IPS DF 19.7 (cell line): ENCODE measurements at places on chromosomes 11 and 22.

DNA sequence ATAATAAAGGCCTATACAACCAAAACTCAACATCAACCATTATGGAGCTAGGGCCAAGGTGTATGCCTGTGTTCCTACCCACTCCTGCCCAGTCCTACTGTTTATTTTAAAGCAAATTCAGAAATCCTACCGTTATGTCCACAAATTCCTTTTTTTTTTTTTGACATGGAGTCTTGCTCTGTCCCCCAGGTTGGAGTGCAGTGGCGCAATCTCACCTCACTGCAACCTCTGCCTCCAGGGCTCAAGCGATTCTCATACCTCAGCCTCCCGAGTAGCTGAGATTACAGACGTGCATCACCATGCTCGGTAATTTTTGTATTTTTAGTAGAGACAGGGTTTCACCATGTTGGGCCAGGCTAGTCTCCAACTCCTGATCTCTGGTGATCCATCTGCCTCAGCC, 3.1 kb upstream of the CPT1A start:
- no peak for DNase-seq

GRCh38 chr11:79199729-79200354, 241.0 kb downstream of the TENM4 start:
- DNase-seq: no peak

- DNase-seq: no peak
These were observed 58.6 kb downstream of the MAML2 start for GRCh38 chr11:96284401-96284800.

- DNase-seq: no peak
These were observed 25.6 kb upstream of the SORL1-AS1 start for GRCh38 chr11:121478226-121478894.

DNA sequence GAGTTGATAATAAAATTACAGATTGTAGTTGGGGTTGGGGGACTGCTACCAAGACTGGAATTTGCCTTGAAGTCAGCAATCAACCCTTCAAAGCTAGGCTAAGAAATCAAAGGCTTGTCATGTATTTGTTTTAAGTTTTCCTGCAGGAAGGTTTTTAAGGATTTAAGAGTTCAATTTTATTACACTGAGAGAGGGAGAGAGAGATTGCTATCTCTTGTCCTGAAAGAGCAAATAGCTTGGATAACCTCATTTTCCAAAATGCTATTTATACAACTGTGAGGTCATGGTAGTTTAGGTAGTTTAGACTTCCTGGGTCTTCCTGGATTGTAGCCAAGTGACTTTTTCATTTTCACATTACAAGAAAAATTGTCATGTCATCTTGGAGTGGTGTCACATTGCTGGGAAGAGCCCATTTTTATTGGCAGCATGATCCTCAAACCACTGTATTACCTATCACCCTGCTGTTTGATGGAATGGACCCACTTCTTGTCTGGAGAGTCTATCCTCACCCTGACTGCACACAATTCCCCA, 10.1 kb upstream of the PRSS23 start:
- DNase-seq: no peak

- no peak for DNase-seq
These were observed 23.4 kb upstream of the RIC3 start for GRCh38 chr11:8192016-8192895.

- DNase-seq: no peak
These were observed 416.3 kb downstream of the SHANK2 start for GRCh38 chr11:70836071-70836470.

DNA sequence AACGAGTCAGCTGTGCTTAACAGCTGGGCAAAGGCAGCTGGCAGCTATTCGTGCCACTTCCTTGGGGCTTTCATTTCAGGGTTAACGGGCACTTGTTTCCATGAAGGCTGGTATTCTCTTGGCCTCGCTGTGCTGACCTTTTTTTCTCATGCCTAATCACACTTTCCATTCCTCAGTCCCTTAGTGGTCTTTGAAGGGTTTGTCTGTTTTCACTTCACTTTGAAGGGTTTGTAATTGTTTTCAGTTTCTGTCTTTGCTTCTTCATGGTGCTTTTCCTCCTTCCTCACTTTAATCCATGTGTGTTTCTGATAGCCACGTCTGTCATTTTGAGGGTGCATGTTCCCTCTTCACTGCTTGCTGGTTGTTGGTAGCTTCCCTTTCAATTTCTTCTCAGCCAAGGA, 24.6 kb downstream of the PPIL2 start:
- DNase-seq: no peak

DNA sequence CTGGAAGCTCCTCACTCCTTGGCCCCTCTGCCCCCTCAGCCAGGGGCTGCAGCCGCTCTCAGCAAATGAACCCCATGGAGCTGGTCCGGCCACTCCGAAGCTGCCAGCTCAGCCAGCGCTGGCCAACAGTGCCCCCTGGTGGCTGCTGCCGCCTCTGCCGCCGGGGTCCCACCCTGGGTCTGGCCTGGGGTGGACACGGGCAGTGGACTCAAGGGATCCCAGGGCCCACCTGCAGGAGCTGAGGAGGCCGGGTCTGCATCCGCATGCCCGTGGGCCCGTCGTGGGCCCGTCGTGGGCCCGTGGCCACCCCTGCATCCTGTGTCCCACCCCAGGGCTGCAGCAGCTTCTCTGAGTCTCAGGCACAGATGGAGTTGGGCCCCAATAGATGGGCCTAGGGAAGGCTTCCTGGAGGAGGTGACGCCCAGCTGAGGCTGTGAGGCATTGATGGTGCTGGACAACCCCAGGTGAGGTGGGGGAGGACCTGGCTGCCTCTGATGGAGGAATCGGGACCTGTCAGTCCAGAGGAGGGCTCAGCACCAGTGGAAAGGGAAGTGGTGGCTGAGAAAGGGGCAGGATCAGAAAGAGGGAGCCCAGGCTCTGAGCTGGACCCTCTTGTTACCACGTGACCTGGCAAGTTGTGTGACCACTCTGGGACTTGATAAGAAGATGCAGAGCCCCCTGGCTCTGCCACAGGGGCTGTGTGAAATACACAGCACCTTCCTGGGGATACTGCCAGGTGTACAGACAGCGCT, 522.3 kb downstream of the BRD1 start:
- DNase-seq: no peak

DNA sequence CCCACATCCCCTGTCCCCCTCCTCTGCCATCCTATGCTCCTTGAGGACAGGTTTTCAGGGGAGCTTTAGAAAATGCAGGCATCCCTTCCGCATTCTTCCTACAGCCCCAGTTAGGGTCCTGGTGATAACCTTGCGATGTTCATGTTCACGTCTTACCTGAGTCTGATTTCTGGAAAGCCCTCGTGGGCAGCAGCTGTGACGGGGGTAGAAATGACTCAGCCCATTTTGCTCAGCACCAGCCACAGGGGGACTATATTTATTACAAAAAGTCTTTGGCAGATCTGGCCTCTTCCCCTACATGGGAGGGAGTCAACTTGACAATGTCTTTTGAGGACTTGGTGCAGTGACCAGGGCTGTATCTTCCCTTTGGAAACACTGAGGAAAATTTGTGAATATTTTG, 12.3 kb downstream of the PKNOX2 start:
- DNase-seq: no peak

GRCh38 chr11:101915791-101916291, 481 bp downstream of the ANGPTL5 start:
- no peak for DNase-seq

GRCh38 chr11:103881584-103881983, 154.9 kb upstream of the DDI1 start:
- no peak for DNase-seq

DNA sequence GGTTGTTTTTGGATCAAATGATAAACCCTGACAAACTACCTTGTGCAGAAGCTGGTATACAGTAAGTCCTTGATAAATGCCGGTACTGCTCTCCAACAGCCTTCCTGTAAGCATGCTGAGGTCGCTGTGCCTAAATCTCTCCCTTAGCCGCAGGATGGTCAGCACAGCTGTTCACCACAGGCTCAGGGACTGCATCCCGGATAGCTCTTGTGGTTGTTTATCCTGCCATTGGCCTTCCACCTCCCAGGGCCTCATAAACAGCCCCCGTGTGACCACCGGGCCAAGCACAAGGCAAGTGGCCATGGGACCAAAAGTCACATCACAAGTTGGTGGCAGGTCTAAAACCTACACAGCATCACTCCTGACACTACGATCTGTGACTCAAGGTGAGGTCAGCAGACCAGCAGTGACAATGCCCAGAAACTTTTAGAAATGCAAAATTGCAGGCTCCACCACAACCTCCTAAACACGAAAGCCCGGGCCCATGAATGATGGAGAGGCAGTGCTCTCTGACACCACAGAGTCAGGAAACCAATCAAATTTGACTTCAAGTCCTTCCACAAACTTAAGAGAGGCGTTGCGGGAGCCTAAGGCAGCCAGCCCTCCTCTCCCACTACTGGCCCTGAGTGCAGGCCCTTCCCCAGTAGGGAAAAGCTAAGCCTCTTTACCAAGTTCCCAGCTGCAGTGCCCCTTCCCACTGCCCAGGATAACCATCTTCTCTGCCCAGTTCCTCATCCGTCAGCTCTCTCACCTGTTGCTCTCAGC, 3.9 kb downstream of the SPATA19 start:
- DNase-seq: no peak

DNA sequence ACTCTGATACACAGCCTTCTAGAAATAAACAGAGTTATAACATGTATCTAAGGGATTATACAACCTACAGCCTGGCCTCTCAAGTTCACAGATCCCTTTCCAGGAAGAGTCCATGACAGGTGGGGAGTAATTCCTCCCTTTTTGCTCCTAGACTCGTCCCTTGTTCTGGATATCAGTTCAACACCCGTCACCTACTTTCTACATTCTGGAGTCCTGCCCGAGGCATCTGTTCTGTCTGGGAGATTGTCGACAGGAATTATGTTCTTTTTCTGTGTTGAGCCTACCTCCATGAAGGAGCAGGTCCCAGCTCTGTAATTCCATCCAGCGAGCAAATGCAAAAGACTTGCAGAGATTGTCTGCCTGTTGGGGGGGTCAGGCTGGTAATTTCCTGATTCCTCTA, 224.6 kb upstream of the NTM start:
- DNase-seq: no peak

GRCh38 chr22:37501610-37502341, 15.6 kb upstream of the MFNG start:
- DNase-seq: no peak

GRCh38 chr11:27391331-27392015, 28.5 kb upstream of the CCDC34 start:
- no peak for DNase-seq

DNA sequence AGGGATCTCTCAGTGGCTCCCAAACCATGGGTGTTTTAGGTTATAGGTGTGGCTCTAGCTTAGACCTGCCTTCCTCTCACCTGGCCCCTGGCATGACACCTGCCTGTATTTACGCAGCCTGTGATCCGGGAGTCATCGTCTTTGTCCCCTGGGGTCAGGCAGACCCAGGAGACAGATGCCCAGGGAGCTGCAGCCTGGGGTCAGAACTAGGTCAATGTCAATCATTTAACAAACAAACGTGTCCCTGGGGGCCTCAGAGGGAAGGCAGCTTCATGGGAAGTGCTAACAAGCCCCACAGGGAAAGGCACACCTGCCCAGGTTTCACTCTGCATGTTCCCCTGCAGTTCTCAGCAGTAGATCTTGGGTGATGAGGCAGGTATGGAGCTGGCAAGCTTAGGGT, 12.0 kb downstream of the BACE1-AS start:
- no peak for DNase-seq

DNA sequence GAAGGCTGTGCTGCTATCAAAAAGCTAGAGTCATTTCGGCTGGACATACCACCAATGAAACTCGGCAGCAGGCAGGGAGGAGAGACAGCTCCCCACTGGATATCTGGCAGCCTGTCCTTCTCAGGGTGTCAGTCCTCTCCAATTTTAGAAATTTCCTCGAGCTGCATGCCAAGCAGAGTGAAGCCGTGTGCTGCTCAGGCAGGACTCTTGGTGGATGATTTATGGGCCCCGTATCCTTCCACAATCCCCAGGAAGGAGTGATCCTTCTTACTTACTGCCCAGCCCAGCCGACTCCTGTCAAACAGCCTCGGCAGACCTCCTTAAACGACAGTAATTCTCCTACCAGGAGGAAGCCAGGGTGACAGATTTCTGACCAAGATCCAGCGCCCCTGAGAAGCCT, 410.4 kb downstream of the TENM4 start:
- DNase-seq: no peak
